ENCODE measurements at places on chromosomes 6 and 20.
A peak's percentile ranks its signal among the peaks of the same experiment; 100 is the strongest.

DNA sequence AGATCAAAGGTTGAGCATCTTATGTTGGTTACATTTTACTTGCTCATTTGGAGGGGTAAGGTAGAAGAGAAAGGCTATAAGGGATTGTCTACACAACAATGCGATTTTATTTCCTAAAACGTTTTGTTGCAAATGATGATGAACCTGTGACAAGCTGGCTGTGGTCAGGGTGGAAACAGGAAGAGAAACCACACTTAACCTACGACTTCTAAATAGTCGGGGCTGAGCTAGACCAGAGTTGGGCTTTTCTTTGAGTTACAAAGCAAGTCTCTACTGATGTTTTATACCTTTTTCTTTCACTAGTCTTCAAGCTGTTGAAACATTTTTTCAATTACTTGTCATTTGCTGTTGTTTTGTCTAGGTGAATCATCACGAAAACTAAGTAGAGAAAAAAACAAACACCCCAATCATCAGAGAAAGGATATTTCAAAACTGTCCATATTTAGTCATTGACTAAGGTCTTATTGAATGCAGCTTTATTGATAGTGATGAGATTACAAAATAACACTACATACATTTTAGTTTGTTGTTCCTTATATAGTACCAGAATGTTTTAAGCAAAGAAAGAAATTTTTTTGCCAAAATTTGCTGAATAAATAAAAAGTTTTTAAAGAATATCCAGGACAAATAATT, 18.0 kb downstream of the KLHL31 start:
- H3K27ac ChIP-seq, result no peak overlapping the region
- H3K27me3 ChIP-seq, result no peaks in the 10 kb centered on the region
- no peaks in the 10 kb centered on the region for H3K4me1 ChIP-seq
- no peaks in the 10 kb centered on the region for H3K36me3 ChIP-seq

DNA sequence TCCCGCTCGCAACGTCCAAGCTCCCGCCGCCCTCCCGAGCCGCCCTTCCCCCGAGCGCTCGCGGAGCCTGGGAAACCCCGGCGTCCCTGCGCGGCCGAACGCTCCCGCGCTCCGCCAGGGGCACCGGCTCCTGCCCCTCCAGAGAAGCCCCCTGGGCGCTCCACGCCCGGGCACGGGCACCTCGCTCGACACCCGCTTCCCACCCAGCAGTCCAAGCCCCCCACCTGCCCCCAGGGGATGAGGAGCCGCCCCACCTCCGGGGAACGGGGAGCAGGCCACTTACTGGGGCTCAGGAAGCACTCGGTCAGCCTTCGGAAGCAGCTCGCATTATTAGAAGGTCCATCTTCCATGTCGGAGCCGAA, 1.4 kb downstream of the PDE10A start:
- DNase-seq, result no peak
- peaks cover 5% of the 10 kb centered on the region for H3K27me3 ChIP-seq
- H3K4me3 ChIP-seq, result peak overlapping the region; percentile 45
- H3K4me1 ChIP-seq, result peaks cover 8% of the 10 kb centered on the region

DNA sequence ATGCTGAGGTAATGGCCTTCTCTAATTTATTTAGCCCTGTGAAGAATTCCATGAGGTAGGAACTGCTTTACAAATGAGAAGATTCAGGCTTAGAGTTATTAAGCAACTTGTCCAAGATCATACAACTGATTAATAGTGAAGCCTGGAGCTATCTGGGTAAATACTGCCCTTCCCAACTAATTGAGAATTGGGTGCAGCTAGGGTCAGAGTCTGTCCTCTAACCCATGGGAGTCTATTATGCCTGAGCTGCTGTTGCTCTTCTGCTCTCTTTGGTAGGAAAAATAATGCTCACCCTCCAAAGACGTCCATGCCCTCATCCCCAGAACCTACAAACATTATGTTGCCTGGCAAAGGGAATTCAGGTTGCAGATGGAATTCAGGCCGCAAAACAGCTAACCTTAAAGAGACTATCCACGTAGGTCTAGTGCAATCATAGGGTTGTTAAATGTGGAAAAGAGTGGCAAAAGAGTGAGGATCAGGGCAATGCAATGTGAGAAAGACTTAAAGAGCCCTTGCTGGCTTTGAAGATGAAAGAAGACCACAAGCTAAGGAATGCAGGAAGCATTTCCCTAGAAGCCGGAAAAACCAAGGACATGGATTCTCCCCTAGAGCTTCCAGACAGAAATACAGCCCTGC, 90.1 kb downstream of the SPTLC3 start:
- no peaks in the 10 kb centered on the region for H3K36me3 ChIP-seq
- H3K27ac ChIP-seq, result no peak overlapping the region
- no peak overlapping the region for H3K4me3 ChIP-seq
- no peak for DNase-seq
- H3K27me3 ChIP-seq, result no peaks in the 10 kb centered on the region

- H3K36me3 ChIP-seq, result no peaks in the 10 kb centered on the region
- H3K27ac ChIP-seq, result no peak overlapping the region
- H3K27me3 ChIP-seq, result no peaks in the 10 kb centered on the region
- DNase-seq, result no peak
- H3K4me3 ChIP-seq, result no peak overlapping the region
Measured at GRCh38 chr6:44590471-44590870, 203.0 kb downstream of the CDC5L start.

DNA sequence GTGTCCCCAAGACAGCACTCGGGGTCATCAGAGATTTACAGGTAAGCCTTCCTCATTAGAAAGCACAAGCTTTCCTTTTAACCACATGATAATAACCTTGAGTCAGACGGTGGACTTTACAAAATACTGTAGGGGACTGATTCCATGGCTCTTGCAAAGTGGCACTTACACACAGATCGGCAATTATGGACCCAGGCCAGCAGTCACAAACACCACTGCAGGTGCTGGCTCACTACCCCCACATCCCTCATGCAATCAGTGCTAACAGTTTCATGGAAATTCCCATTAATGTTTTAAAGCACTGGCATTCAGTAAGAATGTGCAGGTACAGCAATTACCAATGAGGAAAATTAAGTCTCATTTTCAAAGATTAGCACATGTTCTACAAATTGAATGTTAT, 516.5 kb downstream of the PRKN start:
- no peak overlapping the region for H3K4me3 ChIP-seq
- no peak for DNase-seq
- no peaks in the 10 kb centered on the region for H3K36me3 ChIP-seq
- H3K27ac ChIP-seq, result no peak overlapping the region
- no peaks in the 10 kb centered on the region for H3K4me1 ChIP-seq
- no peaks in the 10 kb centered on the region for H3K27me3 ChIP-seq

GRCh38 chr6:138393871-138394783, 9.9 kb upstream of the HEBP2 start:
- H3K27me3 ChIP-seq, result no peaks in the 10 kb centered on the region
- H3K36me3 ChIP-seq, result no peaks in the 10 kb centered on the region
- no peak overlapping the region for H3K4me3 ChIP-seq
- H3K4me1 ChIP-seq, result no peaks in the 10 kb centered on the region
- DNase-seq, result no peak

GRCh38 chr20:35279533-35280174, 1.7 kb upstream of the MMP24OS start:
- no peaks in the 10 kb centered on the region for H3K27me3 ChIP-seq
- no peak for DNase-seq
- H3K27ac ChIP-seq, result no peak overlapping the region
- H3K4me1 ChIP-seq, result peaks cover 17% of the 10 kb centered on the region

- peaks cover 2% of the 10 kb centered on the region for H3K4me1 ChIP-seq
- no peaks in the 10 kb centered on the region for H3K36me3 ChIP-seq
- no peak for DNase-seq
- no peak overlapping the region for H3K4me3 ChIP-seq
- H3K27me3 ChIP-seq, result no peaks in the 10 kb centered on the region
Measured at GRCh38 chr6:110823146-110823545, 7.9 kb upstream of the CDK19 start.

DNA sequence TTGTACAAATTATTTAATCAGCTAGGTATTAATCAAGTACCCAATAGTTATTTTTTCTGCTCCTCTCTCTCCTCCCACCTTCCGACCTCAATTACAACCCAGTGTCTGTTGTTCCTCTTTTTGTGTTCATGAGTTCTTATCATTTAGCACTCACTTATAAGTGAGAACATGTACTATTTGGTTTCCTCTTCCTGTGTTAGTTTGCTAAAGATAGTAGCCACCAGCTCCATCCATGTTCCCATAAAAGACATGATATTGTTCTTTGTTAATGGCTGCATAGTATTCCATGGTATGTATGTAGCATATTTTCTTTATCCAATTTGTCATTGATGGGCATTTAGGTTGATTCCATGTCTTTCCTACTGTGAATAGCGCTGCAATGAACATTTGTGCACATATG, 652.8 kb upstream of the CITED2 start:
- no peaks in the 10 kb centered on the region for H3K36me3 ChIP-seq
- DNase-seq, result no peak
- H3K4me1 ChIP-seq, result no peaks in the 10 kb centered on the region
- no peak overlapping the region for H3K4me3 ChIP-seq
- H3K27ac ChIP-seq, result no peak overlapping the region

- no peak for DNase-seq
- H3K27me3 ChIP-seq, result no peaks in the 10 kb centered on the region
- H3K27ac ChIP-seq, result no peak overlapping the region
- no peak overlapping the region for H3K4me3 ChIP-seq
- H3K36me3 ChIP-seq, result no peaks in the 10 kb centered on the region
Measured at GRCh38 chr6:89952686-89953085, 58.4 kb downstream of the GJA10 start.

DNA sequence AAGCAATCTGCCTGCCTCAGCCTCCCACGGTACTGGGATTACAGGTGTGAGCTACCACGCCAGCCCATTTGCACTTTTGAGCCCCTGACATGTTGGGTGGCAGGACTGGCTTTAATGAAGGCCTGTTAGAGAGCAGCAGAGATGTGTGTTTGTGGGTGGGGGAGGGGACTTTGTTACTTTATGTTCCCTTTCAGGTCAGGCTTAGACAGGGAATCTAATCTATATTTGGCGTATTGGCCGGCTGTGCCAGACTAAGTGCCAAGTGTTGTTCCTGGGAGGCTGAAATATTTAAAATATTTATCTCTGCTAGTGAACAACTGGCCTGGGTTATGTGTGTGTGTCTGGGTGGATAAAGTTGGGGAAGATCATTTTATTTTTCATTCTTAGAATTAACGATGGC, 6.1 kb downstream of the GMPR start:
- no peak overlapping the region for H3K4me3 ChIP-seq
- peak overlapping the region; percentile 45 for H3K27ac ChIP-seq
- DNase-seq, result no peak
- peaks cover 4% of the 10 kb centered on the region for H3K4me1 ChIP-seq
- H3K36me3 ChIP-seq, result no peaks in the 10 kb centered on the region

GRCh38 chr6:39884696-39885095, 49.6 kb downstream of the MOCS1 start:
- H3K4me1 ChIP-seq, result no peaks in the 10 kb centered on the region
- no peak overlapping the region for H3K27ac ChIP-seq
- no peak for DNase-seq
- no peaks in the 10 kb centered on the region for H3K36me3 ChIP-seq

DNA sequence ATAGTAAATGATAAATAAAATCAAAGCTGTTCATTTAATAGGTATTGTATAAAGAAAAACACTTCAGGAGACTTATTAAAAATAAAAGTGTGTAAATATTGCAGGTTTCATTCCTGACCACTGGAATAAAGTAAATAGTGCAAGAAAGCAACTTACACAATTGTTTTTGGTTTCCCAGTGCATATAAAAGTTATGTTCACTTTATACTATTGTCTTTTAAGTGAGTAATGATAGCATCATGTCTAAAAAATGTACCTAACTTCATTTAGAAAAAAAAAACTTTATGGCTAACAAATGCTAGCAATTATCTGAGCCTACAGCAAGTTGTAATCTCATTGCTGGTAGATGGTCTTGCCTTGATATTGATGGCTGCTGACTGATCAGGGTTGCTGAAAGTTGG, 726.6 kb upstream of the POU3F2 start:
- no peak overlapping the region for H3K27ac ChIP-seq
- no peaks in the 10 kb centered on the region for H3K27me3 ChIP-seq
- H3K4me1 ChIP-seq, result no peaks in the 10 kb centered on the region

DNA sequence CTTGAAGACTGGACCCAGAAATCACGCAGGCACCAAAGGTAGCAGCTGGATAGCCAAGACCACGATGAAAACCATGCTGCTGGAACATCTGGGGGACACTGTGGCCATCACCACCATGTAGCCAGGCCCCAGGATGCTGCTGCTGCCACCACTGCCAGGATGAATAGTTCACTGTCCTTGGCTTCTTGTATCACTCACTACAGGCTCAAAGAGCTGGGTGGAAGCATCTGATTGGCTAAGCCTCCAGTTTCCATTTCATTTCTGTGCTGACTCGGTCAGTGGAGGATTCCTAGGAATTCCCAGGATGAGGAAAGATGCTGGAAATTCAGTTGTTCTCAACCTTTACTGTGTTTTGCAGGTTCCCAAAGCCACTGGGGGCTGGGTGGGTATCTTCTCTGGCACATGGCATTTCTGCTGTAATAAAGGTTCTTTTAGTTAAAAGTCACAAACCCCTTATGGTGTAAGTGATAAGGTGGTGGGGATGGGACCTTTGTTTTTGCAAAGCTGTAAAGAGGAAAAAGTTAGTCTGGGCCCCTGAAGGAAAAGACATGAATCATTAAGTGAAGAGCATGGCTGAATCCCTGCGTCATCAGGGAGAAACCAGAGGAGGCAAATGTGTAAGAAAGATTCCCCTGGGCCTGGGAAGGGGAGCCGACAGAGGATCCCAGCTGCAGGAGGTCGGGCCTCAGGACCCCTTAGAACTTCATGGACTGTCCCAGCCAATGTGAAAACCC, 75.6 kb upstream of the RNF24 start:
- no peak overlapping the region for H3K4me3 ChIP-seq
- H3K27ac ChIP-seq, result no peak overlapping the region
- H3K4me1 ChIP-seq, result no peaks in the 10 kb centered on the region
- no peaks in the 10 kb centered on the region for H3K27me3 ChIP-seq
- no peak for DNase-seq
- H3K36me3 ChIP-seq, result no peaks in the 10 kb centered on the region

GRCh38 chr6:68364271-68364805, 270.7 kb upstream of the ADGRB3 start:
- no peak for DNase-seq
- no peak overlapping the region for H3K27ac ChIP-seq
- H3K36me3 ChIP-seq, result no peaks in the 10 kb centered on the region
- no peaks in the 10 kb centered on the region for H3K27me3 ChIP-seq
- no peaks in the 10 kb centered on the region for H3K4me1 ChIP-seq

- no peaks in the 10 kb centered on the region for H3K36me3 ChIP-seq
- H3K4me1 ChIP-seq, result no peaks in the 10 kb centered on the region
- no peak overlapping the region for H3K27ac ChIP-seq
- H3K27me3 ChIP-seq, result no peaks in the 10 kb centered on the region
- no peak overlapping the region for H3K4me3 ChIP-seq
Measured at GRCh38 chr6:47147175-47147727, 105.1 kb upstream of the ADGRF1 start.

DNA sequence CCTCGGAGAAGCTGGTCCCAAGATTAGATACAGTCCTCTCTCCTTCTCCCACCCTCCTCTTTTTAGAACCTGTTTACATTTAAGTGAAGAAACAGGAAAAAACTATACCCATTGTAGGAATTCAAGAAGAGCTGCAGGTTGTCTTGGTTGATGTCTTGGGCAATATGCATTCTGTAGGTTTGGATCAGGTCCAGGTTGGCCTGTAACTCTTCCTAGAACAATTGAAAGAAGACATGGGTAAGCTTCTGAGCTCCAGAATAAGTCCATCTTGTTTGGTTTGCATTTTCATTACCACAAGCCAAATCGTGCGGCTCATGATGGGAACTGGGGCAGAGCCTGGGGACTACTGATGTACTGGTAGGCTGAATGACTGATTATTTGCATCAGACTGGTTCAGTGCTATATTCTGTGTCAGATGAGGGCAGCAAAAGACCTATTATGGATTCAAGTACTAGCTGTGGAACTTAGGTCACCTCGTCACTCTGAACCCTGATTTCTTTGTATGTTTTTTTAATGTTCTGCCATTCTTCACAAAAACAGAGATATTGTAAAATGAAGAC, 20.3 kb upstream of the SLA2 start:
- H3K4me3 ChIP-seq, result no peak overlapping the region
- DNase-seq, result no peak
- no peaks in the 10 kb centered on the region for H3K36me3 ChIP-seq
- H3K27ac ChIP-seq, result no peak overlapping the region
- H3K4me1 ChIP-seq, result no peaks in the 10 kb centered on the region
